Activated CD4-positive, CD25-positive, alpha-beta regulatory T cell (primary cell): ENCODE measurements at places on chromosomes 5 and 9.

- peak; percentile 22 for DNase-seq
Measured at GRCh38 chr9:137757613-137758029, 120.0 kb upstream of the CACNA1B start.

- no peak for DNase-seq
Measured at GRCh38 chr5:53063791-53064190, 45.8 kb downstream of the MOCS2 start.

- no peak for DNase-seq
Measured at GRCh38 chr9:118896324-118897000, 472.8 kb downstream of the BRINP1 start.

- DNase-seq = no peak
Measured at GRCh38 chr9:125559894-125560293, 147.1 kb downstream of the MAPKAP1 start.

DNA sequence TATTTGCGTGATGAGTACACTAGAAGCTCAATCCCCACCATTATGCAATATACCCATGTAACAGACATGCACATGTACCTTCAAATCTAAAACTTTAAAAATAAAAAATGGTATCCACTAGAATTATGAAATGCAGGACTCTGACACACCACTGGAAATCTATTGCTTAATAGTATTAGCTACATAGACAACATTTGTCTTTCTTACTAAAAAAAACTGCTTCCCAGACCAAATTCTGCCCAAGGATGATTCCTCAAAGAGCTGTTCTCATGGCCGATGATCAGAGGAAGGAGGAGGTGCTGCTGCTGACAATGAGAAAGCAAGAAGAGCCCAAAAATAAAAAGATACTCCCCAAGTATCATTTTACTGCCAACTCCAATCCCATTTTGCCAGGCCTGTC lies 67.2 kb downstream of the TTC39B start:
- no peak for DNase-seq

- no peak for DNase-seq
Measured at GRCh38 chr5:115461506-115462290, 82.9 kb downstream of the FEM1C start.

DNA sequence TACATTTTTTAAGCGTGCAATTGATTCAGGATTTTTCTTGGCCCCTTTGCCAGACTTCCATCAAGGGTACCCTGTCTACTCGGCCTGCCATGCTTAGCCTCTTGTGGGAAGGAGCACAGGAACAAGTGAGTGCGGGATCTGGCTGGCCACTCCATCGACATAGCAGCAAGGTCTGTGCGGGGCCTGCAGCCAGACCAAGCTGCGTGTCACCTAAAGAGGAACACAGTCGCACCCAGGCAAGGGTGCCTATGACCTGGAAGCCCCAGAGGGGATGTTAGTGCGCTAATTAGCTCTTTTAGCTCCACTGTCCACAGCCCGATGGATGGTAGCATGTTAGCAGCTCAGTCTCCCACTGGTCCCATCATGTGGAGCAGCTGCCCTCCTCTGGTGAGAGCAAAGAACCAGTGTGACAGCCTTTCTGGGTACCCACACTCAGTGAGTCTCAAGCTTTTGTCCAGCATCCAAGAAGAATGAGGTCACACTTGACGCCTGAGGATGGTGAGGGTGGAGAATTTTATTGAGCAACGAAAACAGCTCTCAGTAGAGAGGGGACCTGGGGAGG lies 38.7 kb downstream of the FTMT start:
- DNase-seq = no peak

- DNase-seq = no peak
Measured at GRCh38 chr5:85109616-85110015, 724.9 kb upstream of the EDIL3 start.

DNA sequence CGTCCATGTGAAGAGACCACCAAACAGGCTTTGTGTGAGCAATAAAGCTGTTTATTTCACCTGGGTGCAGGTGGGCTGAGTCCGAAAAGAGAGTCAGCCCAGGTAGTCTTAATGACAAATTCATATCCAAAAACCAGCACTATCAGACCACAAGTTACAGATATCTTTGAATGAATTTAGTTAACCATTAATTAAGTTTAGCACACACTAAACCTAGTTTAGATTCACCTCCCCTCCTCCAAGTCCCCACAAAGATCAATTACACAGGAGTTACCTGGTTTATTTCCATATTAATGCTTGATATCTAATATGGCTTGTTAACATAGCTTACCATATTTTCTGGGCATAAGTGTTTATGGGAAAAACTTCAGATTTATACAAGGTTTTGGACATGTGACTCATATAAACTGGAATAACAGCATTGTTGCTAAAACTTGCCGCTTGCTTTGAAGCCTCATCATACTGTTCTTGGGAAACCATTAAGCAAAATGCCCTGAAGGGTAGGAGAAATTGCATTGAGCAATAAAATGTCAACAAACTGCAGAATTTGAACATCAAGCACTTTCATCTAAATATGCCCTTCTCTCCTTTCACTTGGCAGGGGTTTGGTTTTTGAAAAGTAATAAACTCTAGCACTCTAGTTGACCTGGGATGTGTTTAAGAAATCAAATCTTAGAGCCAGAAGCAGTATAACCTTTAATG lies 166.9 kb downstream of the SNCAIP start:
- DNase-seq = no peak

DNA sequence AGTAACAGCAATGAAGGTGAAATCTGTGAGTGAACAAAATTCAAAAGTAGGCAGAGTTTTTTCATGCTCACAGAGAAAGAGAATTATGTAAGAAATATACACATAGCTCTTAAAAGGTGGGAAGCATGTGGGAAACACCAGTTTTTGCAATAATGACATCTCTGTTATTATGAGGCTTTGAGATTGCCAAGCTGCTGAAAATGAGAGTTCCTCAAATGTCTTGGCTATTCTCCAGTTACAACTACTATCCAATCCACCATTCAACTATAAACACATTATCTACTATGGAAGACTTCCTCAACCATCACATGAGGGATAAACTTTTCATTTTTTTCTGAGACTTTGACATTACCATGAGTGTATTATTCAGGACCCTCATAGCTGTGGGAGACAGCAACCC lies 420.8 kb upstream of the ACTBL2 start:
- no peak for DNase-seq

- no peak for DNase-seq
Measured at GRCh38 chr9:92480986-92481633, 1.2 kb downstream of the ASPN start.

DNA sequence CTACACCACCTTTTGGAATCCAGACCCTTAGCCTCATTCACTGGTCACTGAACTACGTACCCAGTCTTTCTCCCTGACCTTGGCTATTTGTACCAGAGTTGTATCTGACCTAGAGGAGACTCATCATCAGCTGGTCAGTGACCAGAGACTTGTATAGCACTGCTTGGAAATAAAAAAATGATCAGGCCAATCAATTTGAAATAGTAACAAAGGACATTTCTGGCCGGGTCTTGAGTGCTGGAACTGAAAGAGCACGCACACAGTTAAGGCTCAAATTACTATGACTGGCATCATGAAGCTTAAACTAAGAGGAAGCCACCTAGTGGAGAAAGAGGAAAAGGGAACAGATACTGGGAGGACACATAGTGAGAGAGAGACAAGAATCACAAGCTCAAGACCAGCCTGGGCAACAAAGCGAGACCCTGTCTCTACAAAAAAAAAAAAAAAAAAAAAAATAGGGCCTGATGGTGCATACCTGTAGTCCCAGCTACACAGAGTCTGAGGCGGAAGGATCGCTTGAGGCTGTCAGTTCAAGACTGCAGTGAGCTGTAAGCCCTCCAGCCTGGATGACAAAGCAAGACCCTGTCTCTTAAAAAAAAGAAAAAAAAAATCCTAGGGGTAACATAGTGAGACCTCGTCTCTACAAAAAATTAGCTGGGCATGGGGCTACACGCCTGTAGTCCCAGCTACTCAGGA lies 12.8 kb upstream of the SRP19 start:
- DNase-seq = no peak

GRCh38 chr9:113876151-113876992 lies at the start of gene ZNF618:
Gene ZNF618, plus strand, starts transcription at chr9:113876309. Its CDS starts 72 bp downstream, at chr9:113876381.
- no peak for DNase-seq

- DNase-seq = no peak
Measured at GRCh38 chr5:83846624-83847350, 126.1 kb upstream of the HAPLN1 start.

- DNase-seq = no peak
Measured at GRCh38 chr9:113985968-113986585, 92.0 kb downstream of the AMBP start.

- no peak for DNase-seq
Measured at GRCh38 chr5:119678351-119679028, 49.1 kb downstream of the FAM170A start.

DNA sequence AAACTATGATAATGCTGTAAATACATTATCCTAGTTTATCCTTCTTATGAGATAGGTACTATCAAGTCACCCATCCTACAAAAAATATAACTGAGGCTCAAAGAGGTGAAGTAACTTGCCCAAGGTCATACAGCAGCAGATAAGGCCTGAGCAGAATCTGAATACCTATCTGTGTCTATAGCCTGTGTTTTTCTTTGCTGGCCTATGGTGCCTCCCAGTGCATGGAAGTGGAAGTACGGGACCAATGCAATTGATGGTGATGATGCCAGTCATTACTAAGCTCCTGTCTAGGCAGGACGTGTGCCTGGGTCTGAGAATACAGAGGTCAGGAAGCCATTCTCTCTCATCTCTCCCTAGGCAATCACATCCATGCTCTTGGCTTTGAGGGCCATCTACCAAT lies 67.8 kb downstream of the FAT2 start:
- DNase-seq = no peak

DNA sequence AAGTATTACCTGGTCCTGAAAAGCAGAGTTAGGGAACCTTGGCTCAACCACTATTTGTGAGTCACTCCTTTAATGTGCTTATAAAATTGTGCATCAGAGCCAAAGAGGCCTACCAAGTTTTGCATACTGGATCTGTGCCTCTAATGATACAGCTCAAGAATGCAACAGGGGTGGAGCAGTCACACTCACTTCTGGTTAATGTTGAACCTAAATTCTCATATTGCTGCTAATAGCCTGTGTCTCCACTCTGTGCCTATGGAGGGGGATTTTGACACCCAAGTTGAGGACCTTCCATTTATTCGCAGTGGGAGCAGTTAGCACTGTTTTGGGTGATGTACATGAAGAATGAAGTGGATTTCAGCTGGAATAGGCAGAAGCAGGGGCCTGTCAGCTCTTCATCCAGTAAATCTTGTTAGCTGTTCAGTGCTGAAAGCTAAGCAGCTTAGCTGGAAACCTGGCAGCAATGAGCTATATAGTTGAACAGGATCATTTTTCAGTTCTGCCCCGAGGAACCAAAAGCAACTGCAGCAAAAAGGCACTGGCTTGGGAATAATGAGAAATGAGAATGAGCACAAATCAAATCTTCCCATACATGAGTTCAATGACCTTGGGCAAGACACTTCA lies 9.7 kb downstream of the SH3TC2 start:
- DNase-seq = no peak
